ENCODE measurements at places on chromosomes 12 and 14.

- peak; percentile 96 for DNase-seq
These were observed at the start of gene ATXN7L3B for GRCh38 chr12:74537707-74538385. ATXN7L3B (plus strand) TSS chr12:74537835; CDS start chr12:74538113, 278 bp downstream.

GRCh38 chr14:51310505-51310944, 70.5 kb downstream of the TMX1 start:
- no peak for DNase-seq

- DNase-seq = peak; percentile 47
These were observed 96.1 kb downstream of the PLXNC1 start for GRCh38 chr12:94244165-94245133.

DNA sequence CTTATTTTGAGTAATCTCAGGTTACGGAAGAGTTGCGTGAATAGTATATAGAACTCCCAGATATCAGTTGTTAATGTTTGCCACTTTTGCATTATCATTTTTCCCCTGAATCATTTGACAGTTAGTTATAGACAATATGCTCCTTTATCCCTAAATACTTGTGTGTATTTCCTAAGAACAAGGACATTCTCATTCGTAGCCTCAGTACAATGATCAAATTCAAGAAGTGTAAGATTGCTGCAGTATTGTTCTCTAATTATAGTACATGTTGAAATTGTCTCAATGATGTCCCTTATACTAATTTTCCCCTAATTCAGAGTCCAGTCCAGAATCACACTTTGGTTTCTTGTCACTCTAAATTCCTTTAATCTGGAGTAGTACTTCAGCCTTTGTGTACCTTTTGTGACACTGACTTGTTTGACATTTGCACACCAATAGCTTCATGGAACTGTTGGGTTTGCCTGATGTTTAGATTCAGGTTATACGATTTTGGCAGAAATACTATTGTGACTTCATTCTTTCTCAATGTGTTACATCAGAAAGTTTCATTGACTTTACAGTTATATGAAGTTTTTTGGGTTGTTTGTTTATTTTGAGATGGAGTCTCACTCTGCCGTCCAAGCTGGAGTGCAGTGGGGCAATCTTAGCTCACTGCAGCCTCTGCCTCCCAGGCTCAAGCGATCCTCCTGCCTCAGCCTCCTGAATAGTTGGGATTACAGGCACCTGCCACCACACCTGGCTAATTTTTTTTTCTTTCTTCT, 13.1 kb downstream of the DYNC1H1 start:
- DNase-seq = no peak

DNA sequence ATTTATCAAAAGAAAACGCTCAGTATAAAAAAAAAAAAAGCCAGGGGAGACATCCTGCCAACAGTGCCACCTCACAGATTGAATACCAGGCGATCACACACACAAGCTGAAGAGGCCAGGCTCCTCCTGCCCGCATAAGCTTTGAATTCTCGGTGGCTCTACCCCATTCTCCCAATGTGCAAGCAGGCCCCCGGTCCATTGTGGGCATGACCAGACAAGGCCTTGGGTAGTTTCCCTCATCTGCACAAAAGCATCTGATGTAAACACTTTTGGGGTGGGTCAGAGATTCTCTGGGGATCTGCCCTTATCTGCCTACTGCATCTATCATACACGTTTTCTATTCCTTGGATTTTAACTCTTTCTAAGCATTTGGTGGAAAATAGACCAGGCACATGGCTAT, 16.2 kb downstream of the KLRF2 start:
- DNase-seq = no peak

DNA sequence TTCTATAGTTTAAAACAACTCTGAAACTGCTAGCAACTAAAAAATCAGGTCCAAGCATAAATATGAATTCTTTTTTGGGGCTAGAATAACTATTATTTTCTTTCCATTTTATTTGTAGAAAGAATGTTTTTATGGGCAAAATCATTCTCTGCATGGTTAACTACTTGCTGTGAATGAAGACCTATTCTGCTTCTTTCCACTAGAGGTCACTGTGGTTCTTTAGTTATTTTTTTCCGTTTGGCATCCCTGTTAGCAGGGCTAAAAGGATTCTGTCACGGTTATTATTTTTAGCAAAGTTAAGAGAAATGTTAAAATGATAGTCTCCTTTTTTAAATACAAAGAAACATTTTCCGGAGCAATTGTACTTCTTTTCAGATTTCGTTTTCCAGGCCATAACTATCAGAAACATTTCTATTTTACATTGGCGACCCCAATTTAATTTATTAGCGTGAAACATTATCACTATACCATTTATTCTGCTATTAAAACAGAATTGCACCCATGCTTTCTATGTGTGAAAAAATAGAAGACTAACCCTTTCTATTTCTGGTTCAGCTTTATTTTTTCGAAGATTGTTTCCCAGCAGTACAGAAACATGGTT, 404.8 kb downstream of the ATP23 start:
- DNase-seq = peak; percentile 34

- DNase-seq = no peak
These were observed 2.3 kb downstream of the CCND2 start for GRCh38 chr12:4275870-4276301.

- no peak for DNase-seq
These were observed 220.7 kb downstream of the MSRB3 start for GRCh38 chr12:65499167-65499566.
